ENCODE measurements at places on chromosomes 3 and 15.

- DNase-seq: no peak
Observed at GRCh38 chr3:454986-455385, 258.4 kb downstream of the CHL1 start.

GRCh38 chr3:146250449-146251382 lies at the start of gene PLSCR4:
Gene PLSCR4, minus strand, starts transcription at chr3:146251105. Its CDS starts 29,034 bp downstream, at chr3:146222071.
- no peak for DNase-seq

DNA sequence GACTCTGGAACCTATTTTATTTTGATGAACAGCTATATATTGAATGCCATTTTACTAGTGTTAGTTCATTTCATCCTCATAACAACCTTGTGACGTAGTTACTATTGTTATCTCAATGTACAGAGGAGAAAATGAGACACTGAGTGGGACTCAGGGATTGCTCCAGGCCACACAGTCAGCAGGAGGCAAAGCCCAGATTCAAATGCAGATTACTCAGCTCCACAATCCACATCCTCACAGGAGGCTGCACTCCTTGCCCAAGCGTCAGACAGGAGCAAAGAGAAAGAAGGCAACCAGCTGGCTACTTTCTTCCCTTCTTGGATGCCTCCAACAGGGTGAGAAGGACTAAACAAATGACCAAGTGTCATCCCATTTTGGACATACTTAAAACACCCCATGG lies 92.0 kb upstream of the CCDC54 start:
- DNase-seq: no peak

DNA sequence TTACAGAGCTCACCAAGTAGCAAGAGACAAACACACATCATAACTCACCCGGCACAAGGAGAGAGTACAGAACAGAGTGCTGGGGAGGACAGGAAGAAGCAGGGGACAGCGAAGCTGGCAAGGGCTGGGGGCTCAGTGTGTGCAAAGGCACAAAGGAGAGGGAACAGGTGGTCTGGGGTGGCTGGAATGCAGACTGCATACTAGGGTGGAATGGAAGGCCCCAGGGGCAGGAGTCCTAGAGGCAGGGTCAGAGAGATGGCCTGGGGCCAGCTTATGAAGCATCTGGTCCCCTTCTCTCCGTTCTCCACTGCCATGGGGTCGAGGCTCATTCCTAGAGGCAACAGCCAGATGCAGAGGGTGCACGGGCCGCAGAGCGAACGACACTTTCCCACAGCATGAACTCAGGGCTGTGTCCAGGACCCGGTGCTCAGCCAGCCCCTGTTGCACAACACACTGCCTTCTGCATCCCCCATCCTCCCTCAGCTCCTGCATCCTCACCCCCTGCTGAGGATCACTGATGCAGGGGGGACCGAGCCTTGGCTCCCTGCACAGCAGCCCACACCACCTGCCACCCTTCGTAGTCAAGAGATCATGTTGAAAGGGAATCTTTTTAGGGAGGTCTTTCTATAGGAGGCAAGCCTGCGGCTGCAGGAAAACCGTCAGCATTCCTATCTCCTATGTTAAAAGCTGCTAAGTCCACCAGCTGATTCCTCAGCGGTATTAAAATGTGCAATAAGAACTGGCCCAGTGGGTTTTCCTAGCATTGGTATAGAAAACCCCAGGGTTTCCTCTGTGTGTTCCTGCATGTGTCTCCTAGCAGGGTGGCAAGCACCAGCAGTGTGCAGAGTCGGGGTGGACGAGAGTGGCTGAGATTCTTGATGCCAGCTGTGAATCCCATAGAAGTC lies 293.5 kb downstream of the UACA start:
- no peak for DNase-seq

DNA sequence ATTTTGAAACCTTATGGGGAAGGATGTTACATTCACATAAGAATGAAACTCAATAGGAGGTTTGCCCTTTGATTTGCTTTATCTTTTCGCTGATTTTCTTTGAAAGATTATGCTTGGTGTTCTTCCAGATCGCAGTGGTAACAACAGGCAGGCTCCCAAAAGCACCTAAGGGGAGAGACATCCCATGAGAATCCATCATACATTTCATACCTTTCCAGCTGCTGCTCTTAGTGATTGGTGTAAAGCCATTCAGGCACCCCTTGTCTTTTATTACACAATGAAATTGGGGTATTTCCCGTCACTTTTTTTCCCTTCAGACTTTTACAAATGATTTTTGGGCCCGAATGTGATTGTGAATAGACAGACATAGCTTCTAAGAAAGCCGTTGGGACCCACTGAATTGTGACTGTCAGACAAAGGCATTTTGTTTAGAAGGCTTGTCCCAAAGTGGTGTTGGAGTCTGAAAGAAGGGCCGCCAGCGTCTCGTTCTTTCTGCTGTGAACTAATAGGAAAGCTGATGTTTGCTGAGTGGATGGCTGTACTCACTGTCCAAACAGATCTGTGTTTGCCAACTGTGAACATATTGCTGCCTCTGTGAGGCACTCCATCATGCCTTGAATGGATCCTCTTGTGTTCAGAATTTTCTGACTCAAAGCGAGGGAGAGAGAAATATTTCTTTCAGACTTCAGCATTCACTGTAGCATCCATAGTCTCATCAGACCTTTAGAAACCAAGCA lies 164.3 kb downstream of the FNDC3B start:
- no peak for DNase-seq

DNA sequence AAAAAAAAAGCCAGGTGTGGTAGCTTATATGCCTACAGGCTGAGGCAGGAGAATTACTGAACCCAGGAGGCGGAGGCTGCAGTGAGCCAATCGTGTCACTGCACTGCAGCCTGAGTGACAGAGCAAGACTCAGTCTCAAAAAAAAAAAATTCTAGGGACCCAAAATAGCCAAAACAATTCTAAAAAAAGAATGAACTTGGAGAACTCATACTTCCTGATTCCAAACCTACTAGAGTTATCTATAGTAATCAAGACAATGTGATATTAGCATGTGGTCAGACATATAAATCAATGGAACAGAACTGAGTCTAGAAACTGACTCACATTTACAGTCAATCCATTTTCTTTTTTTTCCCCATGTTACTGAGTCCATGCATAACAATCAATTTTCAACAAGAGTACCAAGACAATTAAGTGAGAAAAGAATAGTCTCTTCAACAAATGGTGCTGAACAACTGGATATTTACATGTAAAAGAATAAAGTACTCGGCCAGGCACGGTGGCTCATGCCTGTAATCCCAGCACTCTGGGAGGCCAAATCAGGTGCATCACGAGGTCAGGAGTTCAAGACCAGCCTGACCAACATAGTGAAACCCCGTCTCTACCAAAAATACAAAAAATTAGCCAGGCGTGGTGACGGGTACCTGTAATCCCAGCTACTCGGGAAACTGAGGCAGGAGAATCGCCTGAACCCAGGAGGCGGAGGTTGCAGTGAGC lies 11.9 kb downstream of the PRKAR2A start:
- no peak for DNase-seq

GRCh38 chr15:36447373-36447772 lies 132.1 kb upstream of the CDIN1 start:
- DNase-seq: no peak

- no peak for DNase-seq
Observed at GRCh38 chr3:55813268-55814097, 326.4 kb upstream of the WNT5A start.

- DNase-seq: no peak
Observed at GRCh38 chr3:6989608-6990291, 128.8 kb downstream of the GRM7 start.

DNA sequence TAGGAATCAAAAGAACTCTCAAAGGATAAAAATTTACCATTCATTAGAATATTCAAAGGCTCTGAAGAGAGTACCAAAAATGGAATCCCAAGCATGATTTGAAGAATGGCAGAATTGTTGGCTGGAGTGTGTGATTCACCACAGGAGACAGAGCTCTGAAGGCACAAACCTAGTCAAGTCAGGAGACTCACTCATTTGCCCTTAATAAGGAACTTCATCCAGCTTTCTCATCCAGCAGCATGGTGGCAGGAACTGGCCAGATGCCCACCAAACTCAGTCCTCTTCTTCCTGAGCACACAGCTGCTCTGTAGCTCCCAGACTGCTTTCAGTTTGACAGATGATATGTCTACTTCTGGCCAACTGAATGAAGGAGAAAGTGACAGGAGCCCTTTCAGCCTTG lies 16.5 kb upstream of the HEG1 start:
- DNase-seq: peak; percentile 15

- DNase-seq: no peak
Observed at GRCh38 chr3:10647376-10647775, 142.0 kb upstream of the ATP2B2 start.

- no peak for DNase-seq
Observed at GRCh38 chr3:43854283-43854682, 163.5 kb downstream of the ABHD5 start.

DNA sequence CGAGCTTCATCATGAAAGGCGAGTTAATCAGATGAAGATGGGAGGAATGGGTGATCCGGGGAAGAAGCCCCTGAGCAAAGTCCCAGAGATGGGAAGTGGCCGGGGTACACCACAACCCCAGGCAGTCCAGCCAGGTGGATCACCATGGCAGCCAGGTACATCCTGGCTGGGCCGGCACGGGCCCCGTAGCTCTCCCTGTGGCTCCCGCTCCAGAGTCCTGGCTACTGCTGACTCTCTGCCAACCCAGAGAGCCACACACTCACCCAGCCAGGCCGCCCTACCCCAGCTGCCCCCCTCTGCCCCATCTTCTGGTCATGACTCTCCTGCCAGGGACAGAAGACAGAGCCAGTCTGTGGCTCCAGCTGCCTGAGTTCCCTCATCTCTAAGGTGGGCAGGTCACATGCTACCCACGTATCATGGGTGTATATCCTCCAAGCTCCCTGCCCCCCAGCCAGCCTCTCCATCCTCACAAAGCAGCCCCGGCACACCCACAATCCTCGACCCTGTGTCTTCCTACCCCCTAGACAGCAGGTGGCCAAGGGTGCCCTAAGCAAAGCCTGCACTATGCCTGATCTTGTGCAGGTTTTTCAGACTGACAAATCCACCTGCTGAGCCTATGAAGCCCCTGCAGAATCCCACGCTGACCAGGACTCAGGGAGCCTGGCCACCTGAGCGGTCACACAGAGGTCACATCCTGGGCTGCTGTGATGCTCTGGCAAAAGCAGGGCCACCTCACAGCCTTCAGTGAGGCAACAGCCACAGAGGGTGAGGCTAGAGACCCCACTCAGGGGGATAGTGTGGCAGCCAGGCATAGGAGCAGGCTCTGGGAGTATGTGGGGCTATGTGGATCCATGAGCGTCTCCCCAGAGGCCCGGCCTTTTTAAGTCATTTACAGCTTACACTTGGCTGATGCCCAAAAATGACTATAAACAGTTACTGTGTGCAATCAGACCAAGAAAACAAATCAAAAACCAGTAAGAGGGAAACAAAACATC lies 13.2 kb downstream of the XXYLT1 start:
- no peak for DNase-seq

- DNase-seq: no peak
Observed at GRCh38 chr3:52705438-52705687, 228 bp downstream of the GLT8D1 start.

DNA sequence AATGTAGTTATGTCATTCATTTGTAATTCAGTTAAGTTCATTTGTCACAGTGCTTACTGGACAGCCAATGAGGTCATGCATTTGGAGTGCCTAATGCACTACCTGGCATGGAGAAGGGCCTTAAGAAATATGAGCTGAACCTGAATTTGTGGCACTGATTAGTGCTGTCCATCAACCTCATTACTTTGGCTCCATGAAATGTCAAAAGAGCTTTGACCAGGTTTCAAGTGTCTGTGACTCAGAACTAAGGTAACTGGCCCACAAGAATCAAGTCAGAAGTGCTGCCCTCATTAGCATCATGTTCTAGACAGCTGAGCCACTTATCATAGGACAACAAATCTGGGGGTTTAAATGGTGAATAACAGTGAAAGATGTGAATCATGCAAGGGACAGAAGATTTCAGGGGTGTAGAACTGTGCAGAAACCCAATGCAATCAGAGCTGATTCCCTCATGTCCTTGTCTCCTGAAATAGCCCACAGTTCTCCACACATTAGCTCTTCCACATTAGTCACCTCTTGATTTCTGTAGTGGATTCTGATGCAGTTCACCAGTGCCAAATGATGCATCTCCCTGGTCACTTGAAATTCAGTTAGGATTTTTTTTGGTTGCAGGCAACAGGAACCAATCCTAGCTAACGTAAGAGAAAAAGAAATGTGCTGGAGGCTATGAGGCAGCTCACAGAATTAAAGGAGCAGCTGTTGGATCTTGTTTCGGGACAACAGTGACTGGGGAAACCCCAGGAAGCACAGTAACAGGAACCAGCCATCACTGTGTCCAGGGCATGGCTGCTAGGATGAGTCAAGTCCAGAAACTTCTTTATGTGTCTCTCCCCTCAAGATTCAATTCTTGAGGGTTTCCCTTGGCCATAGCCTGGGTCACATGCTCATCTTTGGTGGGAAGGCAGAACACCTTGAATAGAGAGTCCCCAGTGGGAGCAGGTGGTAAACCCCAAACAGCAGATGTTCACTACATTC lies 38.7 kb downstream of the CHST2 start:
- DNase-seq: no peak
